ENCODE measurements at places on chromosomes 2 and 18.

GRCh38 chr18:75048776-75049454 is 160.0 kb downstream of the PTGR3 start:
- no peak for DNase-seq

GRCh38 chr2:32981612-32982011 is 34.9 kb downstream of the LTBP1 start:
- DNase-seq, result no peak

GRCh38 chr2:67570611-67571010 is 173.5 kb downstream of the ETAA1 start:
- DNase-seq, result no peak

DNA sequence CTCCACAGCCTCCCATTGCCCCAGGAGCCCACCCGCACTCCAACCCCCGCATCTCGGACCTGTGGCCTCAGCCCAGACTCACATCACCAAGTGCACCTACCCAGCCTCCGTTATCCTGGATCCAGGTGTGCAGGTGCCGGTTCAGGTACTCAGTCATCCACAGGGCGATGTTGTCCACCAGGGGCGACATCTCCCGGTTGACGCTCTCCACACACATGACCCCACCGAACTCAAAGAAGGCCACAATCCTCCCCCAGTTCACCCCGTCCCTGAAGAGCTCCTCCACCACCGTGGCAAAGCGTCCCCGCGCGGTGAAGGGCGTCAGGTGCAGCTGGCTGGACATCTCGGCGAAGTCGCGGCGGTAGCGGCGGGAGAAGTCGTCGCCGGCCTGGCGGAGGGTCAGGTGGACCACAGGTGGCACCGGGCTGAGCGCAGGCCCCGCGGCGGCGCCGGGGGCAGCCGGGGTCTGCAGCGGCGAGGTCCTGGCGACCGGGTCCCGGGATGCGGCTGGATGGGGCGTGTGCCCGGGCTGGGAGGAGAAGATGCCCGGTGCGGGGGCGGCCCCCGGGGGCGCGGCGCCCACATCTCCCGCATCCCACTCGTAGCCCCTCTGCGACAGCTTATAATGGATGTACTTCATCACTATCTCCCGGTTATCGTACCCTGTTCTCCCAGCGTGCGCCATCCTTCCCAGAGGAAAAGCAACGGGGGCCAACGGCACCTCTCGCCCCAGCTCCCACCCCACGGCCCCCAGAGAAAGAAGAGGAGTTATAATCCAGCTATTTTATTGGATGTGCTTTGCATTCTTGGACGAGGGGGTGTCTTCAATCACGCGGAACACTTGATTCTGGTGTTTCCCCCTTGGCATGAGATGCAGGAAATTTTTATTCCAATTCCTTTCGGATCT is 1.3 kb downstream of the BCL2 start:
- DNase-seq, result peak; percentile 89

DNA sequence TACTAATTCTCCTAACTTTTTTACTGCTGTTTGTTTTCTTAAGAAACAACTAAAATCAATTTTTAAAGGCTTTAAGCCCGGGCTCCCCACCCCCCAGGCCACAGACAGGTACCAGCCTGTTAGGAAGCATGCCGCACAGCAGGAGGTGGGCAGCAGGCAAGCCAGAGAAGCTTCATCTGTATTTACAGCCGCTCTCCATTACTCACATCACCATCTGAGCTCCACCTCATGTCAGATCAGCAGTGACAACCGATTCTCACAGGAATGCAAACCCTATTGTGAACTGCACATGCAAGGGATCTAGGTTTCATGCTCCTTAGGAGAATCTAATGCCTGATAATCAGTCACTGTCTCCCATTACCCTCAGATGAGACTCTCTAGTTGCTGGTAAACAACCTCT is 517.0 kb downstream of the NRXN1 start:
- DNase-seq, result no peak

DNA sequence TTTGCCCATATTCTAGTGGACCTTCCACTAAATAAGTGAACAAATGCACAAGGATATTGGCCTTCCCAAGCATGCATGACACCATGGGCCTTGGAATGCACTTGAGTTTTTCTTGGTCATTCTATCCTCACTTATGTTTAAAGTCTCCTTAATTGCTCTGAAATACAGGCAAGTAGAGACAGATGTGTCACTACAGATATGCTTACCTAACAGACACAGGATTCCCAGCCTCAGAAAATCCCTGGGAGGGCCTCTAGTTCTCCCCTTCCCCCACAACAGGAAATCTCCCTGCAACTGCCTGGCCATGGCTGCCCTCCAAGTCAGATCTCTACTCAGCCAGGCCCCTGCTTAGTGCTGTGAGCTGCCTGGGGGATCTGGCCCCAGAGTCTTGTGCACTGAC is 445.2 kb downstream of the IRS1 start:
- DNase-seq, result no peak

DNA sequence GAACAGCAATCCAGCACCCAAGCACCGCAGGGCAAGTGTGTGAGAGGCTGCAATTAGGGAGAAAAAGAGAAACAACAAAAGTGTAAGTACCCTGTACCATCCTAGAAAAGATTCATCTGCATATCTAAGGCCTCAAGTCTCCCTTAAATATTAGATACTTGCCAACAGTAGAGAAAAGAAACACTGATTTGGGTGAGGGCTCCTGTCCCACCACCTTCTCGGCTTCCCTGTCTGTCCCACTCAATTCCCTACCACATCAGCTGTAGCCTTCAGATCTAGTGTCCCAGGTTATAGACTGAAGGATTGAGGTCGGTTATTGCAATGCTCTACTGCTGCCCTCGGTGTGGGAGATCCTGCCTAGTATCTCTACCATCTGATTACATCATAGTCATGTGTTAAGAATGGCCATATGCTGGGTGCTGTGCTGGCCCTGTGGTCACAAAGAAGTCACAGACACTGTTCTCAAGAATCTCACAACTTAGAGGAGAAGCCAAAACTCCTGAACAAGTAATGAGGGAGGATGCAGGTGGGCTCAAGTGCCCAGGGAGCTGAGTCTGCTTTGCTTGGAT is 2.5 kb downstream of the RAX start:
- DNase-seq, result no peak

GRCh38 chr2:48183276-48183675 is 277.0 kb upstream of the FBXO11 start:
- DNase-seq, result no peak

GRCh38 chr2:101696272-101697123 is 1.0 kb upstream of the MAP4K4 start:
- DNase-seq, result no peak

GRCh38 chr2:112839407-112840067 is 3.0 kb upstream of the IL1B start:
- DNase-seq, result peak; percentile 43

GRCh38 chr2:44392338-44392943 is 30.7 kb downstream of the CAMKMT start:
- peak; percentile 50 for DNase-seq

- no peak for DNase-seq
Observed at GRCh38 chr2:40370007-40370395, 81.9 kb downstream of the SLC8A1 start.

GRCh38 chr2:45069684-45070083 is 60.4 kb upstream of the SIX2 start:
- DNase-seq, result no peak

- DNase-seq, result no peak
Observed at GRCh38 chr2:233449081-233449901, 95.0 kb downstream of the DGKD start.

DNA sequence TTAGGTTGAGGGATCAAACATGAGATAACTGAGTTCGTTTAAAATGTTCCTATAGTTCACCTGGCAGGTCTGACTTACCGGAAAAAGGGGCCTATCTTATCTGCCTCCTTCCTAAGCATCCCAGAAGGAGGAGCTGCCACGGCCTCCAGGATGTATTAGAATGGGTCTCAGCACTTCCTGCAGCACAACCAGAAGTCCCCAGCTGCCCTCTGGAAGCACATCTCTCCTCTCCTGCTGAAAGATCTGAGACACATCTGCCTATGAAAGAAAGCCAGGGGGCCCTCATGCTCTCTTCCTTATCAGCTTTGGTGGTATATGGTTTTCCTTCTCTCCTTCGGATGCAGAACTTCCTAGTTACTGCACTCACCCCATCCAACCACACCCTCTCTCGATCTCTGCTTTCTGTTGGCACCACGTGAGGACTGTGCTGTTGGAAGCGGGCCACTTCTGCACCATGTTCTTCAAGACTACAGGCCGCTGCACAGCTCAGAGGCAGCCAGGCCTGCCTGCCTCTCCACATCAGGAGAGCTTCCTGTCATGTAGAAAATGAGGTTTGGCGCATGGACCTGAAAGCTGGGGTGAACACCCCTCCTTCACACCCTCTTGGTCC is 6.5 kb downstream of the IGFBP5 start:
- no peak for DNase-seq

Measured in CD4-positive, alpha-beta T cell treated with Interleukin-4 for 1 hour (primary cell).